Prostate gland (tissue), 2 donors: ENCODE measurements at places on chromosomes 2 and 18. TPM values are rescaled to one million over a fixed set of nuclear protein-coding genes. Genes with fewer than 3 reads are reported as not detected.

DNA sequence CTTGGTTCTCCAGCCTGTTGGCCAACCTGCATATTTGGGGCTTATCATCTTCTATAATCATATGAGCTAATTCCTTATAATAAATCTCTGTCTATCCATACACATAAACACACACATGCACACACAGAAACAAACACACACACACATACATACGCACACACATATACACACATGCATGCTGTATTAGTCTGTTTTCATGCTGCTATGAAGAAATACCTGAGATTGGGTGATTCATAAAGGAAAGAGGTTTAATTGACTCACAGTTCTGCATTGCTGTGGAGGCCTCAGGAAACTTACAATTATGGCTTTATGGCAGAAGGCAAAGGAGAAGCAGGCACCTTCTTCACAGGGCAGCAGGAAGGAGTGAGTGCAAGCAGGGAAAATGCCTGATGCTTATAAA lies 707.4 kb upstream of the CDH2 start:
- DNase-seq = no peak

DNA sequence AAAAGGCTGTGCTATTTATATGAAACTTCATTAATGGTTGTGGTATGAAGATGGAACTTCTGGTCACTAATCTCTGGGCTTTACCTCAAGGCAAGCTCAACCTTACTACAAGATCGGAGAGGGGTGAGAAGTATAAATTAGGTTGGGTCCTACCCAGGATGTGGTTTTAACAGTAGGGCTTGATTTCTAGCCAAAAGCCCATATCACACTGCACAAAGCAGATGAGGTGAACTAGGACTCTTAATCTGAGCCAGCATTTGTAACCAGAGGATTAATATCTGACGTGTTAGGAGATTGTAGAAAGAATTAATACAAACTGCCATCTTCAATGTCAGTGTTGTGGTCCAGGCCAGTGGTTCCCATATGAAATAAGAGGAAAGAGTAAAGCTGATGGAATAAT lies 86.4 kb upstream of the RGPD4 start:
- no peak for DNase-seq

GRCh38 chr2:69773206-69773605 lies 31.3 kb downstream of the ANXA4 start:
- no peak for DNase-seq

- DNase-seq = no peak
These were observed 257.2 kb downstream of the CYRIA start for GRCh38 chr2:16408331-16409005.

GRCh38 chr2:41546031-41546430 lies 501.8 kb upstream of the PKDCC start:
- no peak for DNase-seq

- no peak for DNase-seq
These were observed 105.5 kb downstream of the GYPC start for GRCh38 chr2:126761256-126761980.

DNA sequence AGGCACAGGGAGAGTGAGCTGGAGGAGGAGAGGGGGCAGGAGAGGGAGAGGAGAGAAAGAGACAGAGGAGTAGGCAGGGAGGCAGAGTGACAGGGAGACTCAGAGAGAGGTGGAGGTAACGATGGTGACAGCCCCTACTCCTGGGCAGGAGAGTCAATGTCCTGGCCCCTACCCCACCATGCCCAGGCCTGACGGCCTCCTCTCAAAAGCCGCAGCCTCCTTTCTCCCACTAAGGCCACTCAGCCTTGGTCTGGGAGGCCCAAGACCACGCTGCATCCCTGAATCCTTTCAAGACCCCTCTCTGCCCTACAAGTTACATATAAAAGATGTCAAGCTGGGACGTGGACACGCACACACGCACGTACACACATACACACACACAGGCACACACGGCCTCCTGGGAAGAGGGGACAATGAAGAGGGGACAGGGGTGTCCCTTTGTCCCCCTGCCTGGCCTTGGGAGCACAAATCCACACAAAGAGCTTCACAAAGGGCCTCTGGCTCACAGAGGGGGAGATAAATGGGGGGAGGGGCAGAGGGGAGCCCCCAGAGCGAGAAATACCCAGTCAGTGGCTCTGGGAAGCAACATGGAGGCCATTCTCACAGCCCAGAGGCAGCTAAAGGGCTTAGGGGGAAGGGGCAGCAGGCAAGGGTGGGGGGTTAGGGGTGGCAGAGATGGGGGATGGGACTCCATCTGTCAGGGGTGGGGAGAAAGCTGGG lies 19.5 kb upstream of the TNS1 start:
- no peak for DNase-seq

- no peak for DNase-seq
These were observed 26.8 kb downstream of the COX7A2L start for GRCh38 chr2:42334220-42334619.

DNA sequence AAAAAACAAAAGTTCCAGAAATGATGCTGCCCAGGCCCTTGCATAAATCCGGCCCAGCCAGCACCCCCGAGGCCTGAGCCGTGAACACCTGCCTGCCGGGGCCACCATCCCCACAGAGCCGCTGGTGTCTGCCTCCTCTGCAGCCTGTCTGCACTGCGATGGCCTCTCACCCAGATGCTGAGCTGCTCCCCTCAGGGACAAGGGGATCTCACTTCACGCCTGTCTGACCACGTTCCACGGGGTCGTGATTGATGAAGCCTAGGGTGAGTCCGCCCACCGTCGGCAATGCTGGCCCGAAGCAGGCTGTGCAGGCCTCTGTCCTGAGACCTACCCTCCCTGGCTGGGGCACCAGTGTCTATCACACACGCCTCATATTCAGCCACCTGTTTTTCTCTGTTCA lies 444.2 kb downstream of the EIPR1 start:
- DNase-seq = no peak

The CIB4 gene
- total RNA-seq = 0.46 TPM

The RGPD8 gene
- total RNA-seq = 15.6 TPM

The GCG gene
- total RNA-seq = not detected

The SLC30A3 gene
- 102 TPM for total RNA-seq
